ENCODE measurements at places on chromosomes 11 and 22.

GRCh38 chr11:1281326-1281973 lies 28.0 kb downstream of the TOLLIP start:
- DNase-seq = no peak

GRCh38 chr11:75474240-75474639 lies 41.2 kb upstream of the KLHL35 start:
- no peak for DNase-seq

- DNase-seq = no peak
Measured at GRCh38 chr11:120648771-120649170, 137.2 kb downstream of the GRIK4 start.

- no peak for DNase-seq
Measured at GRCh38 chr11:17077240-17077519, 287 bp downstream of the RPS13 start.

GRCh38 chr22:50002791-50003190 lies 9.8 kb downstream of the IL17REL start:
- DNase-seq = no peak

- DNase-seq = no peak
Measured at GRCh38 chr11:1083621-1084551, 9.2 kb downstream of the MUC2 start.

DNA sequence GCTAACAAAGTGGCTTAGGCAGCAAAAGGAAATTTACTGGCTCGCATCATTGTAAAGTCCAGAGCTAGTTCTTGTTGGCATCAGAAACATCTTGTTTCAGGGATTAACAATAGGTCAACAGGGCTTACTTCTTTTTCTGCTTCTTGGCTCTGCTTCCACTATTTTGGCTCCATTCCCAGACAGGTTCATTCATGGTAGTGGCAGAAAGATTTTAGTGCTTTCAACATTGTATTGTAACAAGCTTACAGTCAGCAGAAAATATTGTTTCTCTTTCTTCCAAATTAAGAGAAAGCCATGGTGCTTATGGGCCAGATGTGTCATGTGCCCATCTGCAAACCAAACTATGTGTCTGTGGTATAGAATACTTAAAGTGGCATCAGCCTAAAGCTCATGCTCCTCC lies 315.6 kb downstream of the RAB38 start:
- no peak for DNase-seq

GRCh38 chr22:42645341-42645937 lies 3.8 kb downstream of the CYB5R3 start:
- DNase-seq = no peak

DNA sequence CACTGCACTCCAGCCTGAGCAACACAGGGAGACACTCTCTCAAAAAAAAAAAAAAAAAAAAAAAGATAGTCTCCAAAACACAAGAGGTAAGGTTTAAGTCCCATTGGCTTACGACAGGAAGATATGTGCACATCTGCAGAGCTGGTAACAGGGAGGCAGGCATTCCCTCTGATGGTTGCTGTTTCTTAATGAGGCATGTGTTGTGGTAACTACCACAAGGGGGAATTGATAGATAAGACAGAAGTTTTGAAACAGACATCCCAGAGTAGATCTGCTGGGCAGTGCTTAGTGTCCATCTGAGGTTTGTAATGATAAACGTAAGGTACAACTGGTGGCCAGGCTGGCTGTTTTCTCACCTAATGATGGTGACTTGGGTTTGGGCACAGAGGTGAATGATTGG lies 4.7 kb downstream of the EIF1AD start:
- DNase-seq = no peak

- peak; percentile 45 for DNase-seq
Measured at GRCh38 chr11:57426929-57427726, at the start of gene SLC43A3. TSS of gene SLC43A3 (minus strand) at chr11:57427121. CDS start at chr11:57426172, 949 bp downstream.

- DNase-seq = no peak
Measured at GRCh38 chr11:47440054-47440476, 8.9 kb downstream of the RAPSN start.

- no peak for DNase-seq
Measured at GRCh38 chr11:116404462-116404798, 368.4 kb downstream of the BUD13 start.

DNA sequence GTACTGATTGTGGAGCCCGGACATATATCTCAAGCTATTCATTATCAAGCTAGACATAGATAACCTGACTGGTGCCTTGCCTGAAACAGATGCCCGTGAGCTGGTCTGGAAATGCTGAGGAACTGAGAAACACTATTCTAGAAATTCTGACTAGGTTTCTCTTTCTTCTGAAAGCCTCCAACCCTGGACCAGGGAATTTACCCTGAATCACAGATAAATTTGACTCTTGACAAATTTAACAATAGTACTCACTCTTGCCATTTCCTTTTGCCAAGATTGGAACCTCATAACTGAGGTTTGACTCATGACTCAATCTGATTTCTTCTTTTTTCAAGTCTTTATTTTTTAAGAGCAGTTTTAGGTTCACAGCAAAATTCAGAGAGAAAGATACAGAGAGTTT lies 189.6 kb upstream of the SYN3 start:
- DNase-seq = no peak

- DNase-seq = no peak
Measured at GRCh38 chr11:112620621-112621394, 340.4 kb upstream of the NCAM1 start.

DNA sequence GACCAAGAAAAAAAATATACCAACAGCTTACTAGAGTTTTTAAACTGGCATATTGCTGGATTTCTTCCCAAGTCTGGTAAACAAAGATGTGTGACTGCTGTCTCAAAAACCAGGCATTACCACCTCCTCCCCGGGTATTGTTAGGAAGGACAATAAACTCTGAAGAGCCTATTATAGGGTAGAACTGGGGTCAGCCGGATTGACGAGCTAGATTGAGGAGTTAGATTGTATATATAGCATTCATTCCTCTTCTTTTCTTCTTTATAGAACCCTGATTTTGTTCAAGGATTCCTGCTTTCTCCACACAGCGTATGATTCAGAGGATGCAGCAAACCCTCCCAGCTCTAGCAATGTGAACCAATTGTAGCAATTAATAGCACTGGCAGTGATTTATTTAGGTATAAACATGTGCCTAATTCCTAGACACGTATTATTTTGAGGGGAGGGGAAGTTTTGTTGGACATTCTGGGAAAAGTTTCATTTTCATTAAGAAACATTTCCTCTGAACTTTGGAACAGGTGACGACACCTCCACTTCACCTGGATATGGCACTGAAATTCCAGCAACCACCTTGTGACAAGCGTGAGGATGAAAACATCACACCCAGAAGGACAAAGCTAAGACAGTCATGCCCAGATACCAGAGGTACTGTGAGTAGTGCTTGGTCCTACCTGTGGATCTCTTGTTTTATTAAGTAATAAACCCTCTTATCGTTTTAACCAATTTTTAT lies 679.4 kb upstream of the KIRREL3 start:
- DNase-seq = no peak

- DNase-seq = no peak
Measured at GRCh38 chr11:111967649-111968048, 30.5 kb downstream of the DIXDC1 start.

DNA sequence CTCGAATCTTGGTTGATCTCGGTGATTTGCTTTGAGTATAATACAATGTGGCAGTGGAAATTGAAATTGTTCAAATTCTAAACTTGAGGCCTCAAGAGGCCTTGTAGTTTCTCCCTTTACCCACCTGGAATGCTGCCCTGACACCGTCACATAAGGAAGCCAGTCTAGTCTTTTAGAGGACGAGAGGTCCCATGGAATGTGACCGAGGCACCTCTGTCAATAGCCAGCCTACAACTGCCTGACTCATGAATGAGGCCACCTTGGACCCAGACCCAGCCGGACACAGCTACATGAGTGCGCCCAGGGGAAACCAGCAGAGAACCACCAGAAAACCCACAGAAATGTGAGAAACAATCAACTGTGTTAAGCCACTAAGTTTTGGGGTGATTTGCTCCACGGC lies 52.5 kb downstream of the RPL27A start:
- DNase-seq = no peak

GRCh38 chr11:6455070-6455469 lies 14.3 kb upstream of the HPX start:
- no peak for DNase-seq

DNA sequence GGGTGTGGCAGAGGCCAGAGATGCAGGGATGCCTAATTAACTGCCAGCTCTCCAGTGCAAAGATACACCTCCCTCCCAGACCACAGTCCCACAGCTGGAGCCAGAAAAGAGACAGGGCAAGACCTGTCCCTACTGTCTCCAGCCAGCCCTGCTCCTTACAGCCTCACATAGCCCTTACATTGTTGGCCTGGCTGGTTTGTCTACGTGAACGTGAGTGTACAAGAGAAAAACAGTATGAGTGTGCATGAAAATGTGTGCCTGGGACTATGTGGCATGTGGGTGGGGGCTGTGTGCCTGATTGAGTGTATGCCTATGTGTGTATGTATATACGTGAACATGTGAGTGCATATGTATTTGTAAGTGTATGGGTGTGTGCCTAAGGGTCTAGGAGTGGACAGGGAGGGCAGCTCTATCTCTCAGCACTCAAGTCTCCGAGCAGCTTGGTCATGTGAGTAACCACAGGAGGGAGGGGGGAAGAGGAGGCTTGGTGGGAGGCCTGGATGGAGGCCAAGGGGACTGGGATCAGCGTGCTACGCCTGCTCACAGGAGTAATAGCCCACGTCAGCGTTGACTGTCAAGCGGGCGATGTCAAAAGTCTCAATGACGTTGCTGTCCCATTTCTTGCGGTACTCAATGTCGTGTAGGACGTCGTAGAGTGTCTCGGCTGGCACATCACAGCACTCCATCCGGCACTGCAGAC lies 6.6 kb upstream of the ARAP1 start:
- no peak for DNase-seq

GRCh38 chr11:93573184-93573583 lies 30.0 kb upstream of the SMCO4 start:
- no peak for DNase-seq

DNA sequence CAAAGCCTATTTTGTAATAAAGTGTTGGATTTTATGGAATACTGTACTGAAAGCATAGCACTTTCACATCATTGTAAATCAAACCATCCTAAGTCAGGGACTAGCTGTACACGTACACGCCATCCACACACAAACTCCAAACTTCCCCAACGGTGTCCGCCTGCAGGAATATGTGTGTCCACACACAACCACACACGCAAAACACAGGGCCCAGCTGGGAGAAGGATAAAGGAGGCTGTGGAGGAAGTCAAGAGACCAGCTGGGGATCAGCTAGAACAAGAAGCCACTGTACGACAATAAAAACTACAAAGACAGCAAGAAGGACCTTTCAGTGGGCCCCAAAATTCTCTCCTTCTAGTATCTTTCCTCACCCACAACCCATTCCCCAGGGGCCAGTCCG lies 1.6 kb downstream of the TRIM29 start:
- no peak for DNase-seq

GRCh38 chr11:118635642-118636041 lies 28.2 kb downstream of the PHLDB1 start:
- DNase-seq = no peak

GRCh38 chr22:40819599-40820140 lies 524 bp upstream of the SLC25A17 start:
- no peak for DNase-seq

DNA sequence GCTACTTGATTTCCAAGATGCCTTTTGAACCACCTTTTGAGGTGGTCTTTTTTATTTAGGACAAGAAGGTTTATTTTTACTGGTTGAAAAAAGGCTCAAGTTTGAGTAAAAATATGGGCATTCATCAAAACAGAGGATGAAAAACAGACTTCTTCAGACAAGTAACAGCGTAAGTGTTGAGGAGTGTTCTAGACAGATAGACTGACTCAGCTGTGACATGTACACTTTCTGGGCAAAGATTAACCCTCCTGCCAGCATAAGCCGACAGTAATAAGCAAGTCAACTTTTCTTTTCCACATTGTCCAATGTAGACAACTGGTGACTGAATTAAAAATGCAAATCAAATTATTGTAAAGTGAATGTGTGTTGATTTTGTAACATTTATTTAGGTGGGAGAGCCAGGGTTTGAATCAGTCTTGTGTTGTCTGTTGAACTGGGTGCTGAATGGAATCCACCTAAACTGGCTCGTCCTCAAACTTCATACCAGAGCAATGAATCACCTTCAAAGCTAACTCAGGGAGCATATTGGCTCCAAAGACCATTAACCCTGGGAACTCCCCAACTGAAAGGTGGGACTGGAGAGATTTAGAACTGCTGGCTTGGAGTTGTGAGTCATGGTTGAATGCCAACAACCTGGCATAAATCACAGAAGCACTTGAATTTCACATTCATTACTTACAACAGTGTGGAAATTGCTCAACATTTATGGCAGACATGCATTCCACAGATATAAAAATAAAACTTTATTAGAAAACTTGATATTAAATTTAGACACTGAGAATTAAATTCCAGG lies 377.0 kb downstream of the ETS1 start:
- DNase-seq = no peak

GRCh38 chr11:64241491-64242374 lies 838 bp downstream of the FKBP2 start:
- no peak for DNase-seq

DNA sequence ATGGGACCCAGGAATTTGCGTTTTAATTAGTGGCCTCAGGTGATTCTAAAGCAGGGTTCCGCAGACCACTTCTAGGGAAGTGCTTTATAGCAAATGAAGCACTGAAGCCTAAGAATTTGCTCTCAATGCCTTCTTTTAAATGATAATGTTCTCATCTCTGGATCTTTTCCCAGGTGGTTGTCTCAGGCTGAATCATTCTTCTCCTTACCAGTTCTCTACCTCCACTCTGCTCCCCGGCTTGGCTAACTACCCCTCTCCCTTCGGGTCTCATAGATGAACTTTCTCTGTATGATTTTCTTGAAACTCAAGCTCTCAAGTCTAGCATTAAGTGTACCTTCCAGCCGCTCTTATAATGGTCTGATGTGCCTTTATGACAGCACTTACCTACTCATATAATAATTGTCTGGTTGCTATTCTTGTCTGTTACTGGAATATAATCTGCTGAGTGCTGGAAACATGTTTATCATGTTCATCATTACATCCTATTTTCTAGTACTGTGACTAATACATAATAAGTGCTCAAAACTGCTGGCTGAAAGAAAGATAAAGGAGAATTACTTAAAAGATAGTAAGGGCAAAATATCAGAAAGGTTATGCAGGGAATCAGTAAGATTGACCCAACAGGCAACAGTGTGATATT lies 195.9 kb upstream of the SESN3 start:
- DNase-seq = no peak

DNA sequence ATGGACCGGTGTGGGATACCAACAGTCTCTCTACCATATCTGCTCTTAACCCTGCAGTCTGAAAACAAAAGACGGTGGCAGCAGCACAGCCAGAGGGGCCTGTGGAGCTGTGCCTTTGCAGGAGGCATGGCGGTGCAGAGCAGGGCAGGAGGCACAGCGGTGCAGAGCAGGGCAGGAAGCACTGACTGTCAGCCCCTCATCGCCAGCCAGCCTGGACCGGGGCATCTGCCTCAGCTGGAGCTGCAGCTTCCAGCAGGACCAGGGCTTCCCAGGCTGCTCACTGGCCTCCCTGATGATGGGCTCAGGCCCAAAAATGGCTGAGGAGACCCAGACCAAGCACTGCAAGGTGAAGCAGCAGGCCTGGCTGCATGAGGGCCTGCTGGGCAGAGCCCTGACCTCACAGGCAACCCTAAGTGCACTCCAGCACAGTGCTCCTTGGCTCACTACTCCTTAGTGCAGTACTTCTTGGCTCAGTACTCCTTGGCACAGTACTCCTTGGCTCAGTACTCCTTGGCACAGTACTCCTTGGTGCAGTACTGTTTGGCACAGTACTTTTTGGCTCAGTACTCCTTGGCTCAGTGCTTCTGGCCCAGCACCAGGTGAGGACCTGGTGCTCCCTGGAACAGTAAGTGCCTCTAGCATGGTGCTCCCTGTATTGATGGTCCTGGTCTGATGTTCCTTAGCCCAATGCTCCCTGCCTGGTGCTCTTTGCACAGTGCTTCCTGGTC lies 78.0 kb downstream of the DHCR7 start:
- no peak for DNase-seq

All from stimulated activated CD8-positive, alpha-beta memory T cell treated with anti-CD3 and anti-CD28 coated beads, Interleukin-12 subunit alpha, Interleukin-12 subunit beta, amount 100 ng/mL, for 1 hour (primary cell).